Activated CD4-positive, CD25-positive, alpha-beta regulatory T cell treated with anti-CD3 and anti-CD28 coated beads, Interleukin-2, amount 50 U/mL, for 24 hours (primary cell): ENCODE measurements at places on chromosomes 5 and 9.

- ATAC-seq, result no peak
These were observed 76.7 kb downstream of the PLCXD3 start for GRCh38 chr5:41433552-41434181.

DNA sequence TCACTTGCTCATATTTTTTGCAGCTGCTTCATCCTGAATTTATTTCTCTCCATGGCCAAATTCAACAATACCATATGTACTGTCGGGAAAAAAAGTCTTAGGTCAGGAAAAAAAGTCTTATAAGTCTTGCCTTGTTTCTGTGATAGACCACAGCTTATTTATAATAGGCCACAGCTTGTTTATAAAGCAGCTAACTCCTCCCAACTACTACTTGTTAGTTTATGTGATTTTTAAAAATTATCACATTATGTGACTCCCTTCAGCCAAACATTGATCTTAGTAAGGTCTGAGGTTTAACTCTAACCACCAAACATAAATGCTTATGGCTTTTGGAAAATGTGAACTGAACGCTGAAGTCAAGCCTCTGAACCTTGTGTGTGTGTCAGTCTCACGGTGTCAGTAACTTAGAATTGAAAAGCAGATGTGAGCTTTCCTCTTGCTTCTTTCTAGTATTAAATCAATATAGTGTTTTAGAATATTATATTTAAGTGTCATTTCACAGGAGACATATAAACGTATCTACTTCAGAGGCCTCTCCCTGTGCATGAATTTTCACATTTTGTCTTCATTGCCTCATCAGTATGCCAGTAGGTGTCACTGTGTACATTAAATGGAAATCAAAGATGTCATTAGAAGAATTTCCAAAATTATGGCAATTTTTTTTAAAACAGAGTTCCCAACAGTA is 51.3 kb downstream of the SNX24 start:
- ATAC-seq, result no peak

GRCh38 chr9:111449705-111450104 is 34.5 kb downstream of the ECPAS start:
- no peak for ATAC-seq

- ATAC-seq, result no peak
These were observed 99.2 kb downstream of the IRX1 start for GRCh38 chr5:3694819-3695218.

- no peak for ATAC-seq
These were observed 121.2 kb upstream of the ST8SIA4 start for GRCh38 chr5:101024299-101024698.

- peak; percentile 36 for ATAC-seq
These were observed 189.1 kb upstream of the PTGER4 start for GRCh38 chr5:40490464-40491111.

DNA sequence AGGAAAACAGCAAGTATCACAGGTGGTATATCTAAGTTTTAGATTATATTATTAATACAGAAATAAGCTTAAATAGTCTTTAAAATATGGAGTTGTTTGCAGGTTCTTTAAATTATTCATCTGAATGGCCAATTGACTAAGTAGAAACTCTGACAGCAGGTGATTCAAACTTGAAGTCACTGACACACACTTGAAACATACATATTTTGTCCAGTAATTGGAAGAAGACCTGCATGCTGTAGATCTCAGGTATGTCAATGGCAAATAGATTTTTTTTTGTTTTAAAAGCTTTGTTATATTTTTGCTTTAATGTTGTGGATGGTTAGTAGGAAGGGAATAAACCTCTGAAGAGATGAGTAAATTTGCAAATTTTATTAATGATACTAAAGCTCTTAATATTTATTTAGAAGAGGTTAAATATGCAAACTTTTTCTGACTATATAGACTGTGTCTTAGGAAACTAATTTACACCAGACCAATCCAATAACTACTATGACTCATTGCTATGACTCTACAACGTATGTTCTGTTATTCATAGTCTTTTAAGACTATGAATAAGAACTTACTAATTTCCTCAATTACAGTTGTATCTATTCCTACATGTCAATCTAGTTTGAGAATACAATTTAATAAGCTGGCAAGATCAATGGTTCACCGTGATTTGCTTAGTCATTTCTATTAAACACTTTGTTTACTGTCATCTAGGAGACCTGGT is 53.9 kb upstream of the RORB start:
- ATAC-seq, result no peak

GRCh38 chr5:13975246-13975645 is 30.8 kb upstream of the DNAH5 start:
- no peak for ATAC-seq

- ATAC-seq, result no peak
These were observed 68.9 kb downstream of the COL27A1 start for GRCh38 chr9:114224247-114224610.

DNA sequence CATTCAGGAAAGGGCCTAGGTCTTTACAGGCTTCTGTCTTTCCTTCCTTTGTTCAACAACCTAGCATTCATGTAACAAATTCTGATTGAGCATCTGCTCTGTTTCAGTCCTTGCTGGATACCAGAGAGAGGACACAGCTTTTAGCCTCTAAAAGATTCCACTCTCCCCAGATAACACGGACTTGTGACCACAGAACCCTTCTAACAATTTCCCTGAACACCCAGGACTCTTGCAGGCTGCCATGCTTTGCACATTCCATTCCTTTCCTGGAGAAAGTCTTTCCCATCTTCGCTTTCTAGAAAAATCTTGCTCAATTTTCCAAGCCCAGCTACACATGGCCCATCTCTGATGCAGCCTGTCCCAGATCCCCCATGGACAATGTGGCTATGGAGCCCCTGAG is 310.9 kb downstream of the ACTL7B start:
- ATAC-seq, result no peak

- ATAC-seq, result no peak
These were observed 378.0 kb downstream of the ANXA1 start for GRCh38 chr9:73529666-73530065.

- ATAC-seq, result no peak
These were observed 441.5 kb downstream of the DNAH5 start for GRCh38 chr5:13503017-13503416.

GRCh38 chr5:124007675-124008398 is 495.9 kb downstream of the CSNK1G3 start:
- ATAC-seq, result no peak
